ENCODE measurements at places on chromosomes 1 and 21.
A peak's percentile ranks its signal among the peaks of the same experiment; 100 is the strongest.

DNA sequence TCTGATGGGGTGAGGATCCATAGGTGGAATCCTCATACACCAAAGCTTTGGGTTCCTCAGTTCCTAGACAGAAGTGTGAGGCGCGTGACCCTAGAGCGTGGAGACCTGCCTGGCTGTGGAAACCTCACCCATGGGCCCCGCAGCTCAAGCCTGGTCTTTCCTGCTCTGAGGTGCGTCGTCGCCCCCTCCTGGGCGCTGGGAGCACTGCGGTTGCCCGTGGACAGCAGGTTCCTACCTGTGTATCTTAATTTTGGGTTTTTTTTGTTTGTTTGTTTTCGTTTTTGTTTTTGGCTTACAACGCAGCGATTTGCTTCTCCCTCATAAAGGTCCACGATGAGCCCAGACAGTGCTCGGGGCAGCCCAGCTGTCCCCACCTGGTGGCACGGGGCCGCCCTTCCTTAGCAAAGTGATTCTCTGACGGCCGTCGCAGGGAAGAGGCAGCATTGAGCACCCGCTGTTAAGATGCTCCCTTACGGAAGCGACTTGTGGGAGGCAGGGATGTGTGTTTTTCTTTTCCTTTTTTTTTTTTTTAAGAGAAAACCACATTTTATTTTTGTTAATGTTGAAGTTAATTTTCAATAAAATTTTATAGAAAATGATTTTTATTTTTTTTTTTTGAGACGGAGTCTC lies 36.5 kb upstream of the TRAPPC10 start:
- DNase-seq: no peak

GRCh38 chr1:118013938-118014337 lies 84.4 kb downstream of the WDR3 start:
- no peak for DNase-seq

- no peak for DNase-seq
These were observed 48.7 kb downstream of the SPAG17 start for GRCh38 chr1:118136187-118136941.

- DNase-seq: no peak
These were observed 48.9 kb upstream of the POU3F1 start for GRCh38 chr1:38095454-38095931.

DNA sequence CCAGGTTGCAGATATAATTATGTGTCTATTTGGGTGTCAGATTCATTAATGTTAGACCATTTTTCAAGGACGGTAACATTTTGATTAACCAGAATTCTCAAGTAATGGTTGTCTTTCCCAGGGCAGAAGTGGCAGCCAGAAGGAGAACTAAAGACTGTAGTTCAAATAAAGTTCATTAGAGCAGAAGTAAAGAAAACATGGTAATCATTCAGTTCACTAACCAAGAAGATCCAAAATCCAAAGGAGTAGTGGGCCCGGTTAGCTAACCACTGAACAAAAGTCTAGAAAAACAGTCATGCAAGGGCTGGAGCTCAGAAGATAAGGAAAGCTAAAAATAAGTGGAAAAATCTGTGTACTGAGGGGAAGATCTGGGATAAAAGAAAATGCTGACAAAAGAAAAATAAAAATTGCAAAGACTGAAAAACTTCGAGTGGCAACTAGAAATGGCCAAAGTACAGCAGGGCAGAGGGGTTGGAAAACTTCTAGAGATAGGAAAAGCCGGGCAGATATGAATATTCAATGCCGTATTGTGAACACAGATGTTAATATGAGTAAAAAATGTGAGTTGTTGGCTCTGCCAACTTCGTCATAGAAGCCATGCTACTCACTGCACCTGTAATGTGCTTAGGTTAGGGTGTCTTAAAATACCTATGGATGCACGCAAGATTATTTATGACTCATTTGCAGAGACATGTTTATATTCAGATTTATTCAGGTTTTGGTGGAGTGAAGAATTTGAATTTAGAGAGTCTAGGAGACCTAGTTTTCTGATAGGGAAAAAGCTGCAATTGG lies 925.9 kb downstream of the LTN1 start:
- DNase-seq: no peak

GRCh38 chr21:43196826-43197225 lies 28.0 kb downstream of the CRYAA start:
- no peak for DNase-seq

GRCh38 chr1:113210248-113210647 lies 137.2 kb downstream of the LRIG2 start:
- no peak for DNase-seq

- DNase-seq: no peak
These were observed 611.2 kb upstream of the ADGRL4 start for GRCh38 chr1:79617777-79618176.

DNA sequence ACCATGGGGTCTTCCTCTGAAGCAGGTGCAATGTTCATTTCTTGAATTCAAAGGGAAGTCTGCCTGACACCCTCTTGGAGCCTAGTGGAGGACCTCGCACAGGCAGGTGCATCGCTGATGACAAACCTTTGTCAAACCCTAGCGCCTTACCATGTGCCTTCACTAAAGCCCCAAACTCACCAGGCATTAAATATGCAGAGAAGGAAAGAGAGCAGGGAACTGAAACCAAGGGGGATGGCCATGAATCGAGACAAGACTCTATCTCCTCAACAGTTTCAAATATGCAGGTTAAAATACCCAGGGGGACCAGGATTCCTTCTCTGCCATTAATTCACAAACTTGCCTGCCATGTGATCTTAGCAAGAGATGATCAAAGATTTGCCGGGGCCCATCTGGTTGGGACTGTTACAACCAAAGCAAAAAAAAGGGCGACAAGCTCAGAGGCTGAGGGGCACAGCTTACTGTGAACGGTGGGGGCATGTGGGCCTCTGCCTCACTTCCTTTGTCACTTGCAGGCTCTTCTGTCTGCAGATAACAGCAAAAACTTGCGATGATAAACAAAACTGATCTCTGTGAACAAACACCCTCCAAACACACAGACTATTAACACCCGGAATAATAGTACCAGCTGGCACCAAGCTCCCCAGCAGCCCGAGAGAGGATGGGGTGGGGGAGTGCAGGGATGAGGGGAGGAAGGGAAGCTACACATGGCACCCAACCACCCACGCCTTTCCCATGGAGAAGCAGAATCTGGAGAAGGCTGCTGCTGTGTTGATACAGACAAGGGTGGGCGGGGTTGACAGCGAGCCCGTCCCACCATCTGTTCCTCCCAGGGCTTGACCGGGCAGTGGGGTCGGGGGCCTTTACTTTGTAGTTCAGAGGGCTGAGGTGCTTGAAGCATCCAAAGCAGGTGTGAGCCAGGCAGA lies 33.9 kb downstream of the TMEM63A start:
- DNase-seq: peak; percentile 29

- no peak for DNase-seq
These were observed 66.6 kb downstream of the IFI44 start for GRCh38 chr1:78716186-78716585.

GRCh38 chr1:161707503-161707902 lies 474 bp downstream of the FCRLA start:
- DNase-seq: no peak

GRCh38 chr1:35559317-35559944 lies 1.8 kb downstream of the NCDN start:
- no peak for DNase-seq

- DNase-seq: no peak
These were observed 49.1 kb downstream of the ERI3 start for GRCh38 chr1:44305962-44306422.

- DNase-seq: no peak
These were observed 246.2 kb downstream of the MRPL39 start for GRCh38 chr21:25361097-25361496.

- DNase-seq: no peak
These were observed 47.3 kb upstream of the LRRC52 start for GRCh38 chr1:165496501-165496900.

GRCh38 chr1:116252785-116253184 lies 120.3 kb upstream of the ATP1A1 start:
- DNase-seq: no peak

GRCh38 chr1:111203681-111204200 lies 3.3 kb upstream of the DENND2D start:
- peak; percentile 84 for DNase-seq

- no peak for DNase-seq
These were observed 70.1 kb downstream of the PGM1 start for GRCh38 chr1:63663301-63663700.

DNA sequence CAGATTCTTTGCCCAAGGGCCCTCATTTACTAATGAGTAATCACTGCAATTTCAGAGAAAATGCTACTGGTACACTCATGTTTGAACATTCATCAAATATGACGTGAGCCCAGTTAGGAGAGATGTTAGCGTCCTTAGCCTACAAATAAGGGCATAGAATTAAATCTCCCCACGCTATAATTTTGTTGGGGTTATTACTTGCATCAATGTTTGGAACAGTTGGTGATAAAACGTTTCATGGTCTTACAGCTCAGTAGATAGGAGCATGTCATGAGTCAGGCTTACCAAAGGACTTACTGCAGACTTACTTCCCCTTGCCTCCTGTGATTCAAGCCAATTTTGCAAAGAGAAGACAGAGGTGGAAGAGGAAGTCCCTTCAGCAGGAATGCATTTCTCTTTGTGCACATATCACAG lies 304.0 kb downstream of the KIF26B start:
- DNase-seq: peak; percentile 98

DNA sequence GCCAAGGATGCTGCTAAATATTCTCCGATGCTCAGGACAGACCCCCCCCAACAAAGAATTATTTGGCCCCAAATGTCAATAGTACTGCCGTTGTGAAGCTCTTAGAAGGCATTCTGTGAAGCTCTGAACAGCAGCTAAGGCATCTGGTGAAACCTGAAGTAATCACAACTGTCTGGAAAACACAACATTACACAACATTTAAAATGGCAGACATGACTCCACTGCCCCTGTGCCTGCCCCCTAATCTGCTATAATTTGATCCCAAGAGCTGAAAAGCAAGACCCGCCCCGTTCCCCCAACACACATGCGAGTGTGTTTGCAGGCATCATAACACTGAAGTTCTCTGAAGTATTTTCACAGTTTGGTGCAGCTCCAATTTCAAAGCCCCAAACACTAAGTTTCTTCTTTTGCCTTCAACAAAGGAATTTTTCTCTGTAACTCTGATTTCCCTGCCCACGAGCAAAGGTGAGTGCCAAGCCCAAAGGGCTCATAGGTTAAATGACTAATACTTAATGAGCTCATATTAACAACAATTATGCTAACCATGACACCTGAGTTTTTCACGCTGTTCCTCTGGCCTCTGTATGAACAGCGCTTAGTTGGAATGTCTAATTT lies 129.2 kb downstream of the CLIC6 start:
- DNase-seq: no peak

- DNase-seq: no peak
These were observed 16.4 kb downstream of the IFNGR2 start for GRCh38 chr21:33419538-33420123.

DNA sequence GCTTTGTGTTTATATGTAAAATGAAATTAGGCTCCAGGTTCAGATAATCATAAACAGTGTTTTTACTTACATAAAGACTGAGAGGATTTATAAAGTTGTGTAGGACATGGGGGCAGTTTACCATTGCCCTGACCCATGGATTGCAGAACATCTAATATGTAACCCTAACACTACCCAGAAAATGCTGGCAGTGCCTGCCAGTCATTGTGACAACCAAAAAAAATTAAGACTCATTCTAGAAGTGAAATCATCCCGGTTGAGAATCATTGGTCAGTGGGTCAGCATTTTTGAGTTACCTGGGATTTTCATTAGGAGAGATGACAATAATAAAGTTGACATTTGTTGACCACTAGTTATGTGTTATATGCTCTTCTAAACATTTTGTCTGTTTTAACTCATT lies 31.2 kb upstream of the THEM4 start:
- DNase-seq: no peak

- no peak for DNase-seq
These were observed 153.5 kb downstream of the DENND1B start for GRCh38 chr1:197621761-197622160.

- no peak for DNase-seq
These were observed 779 bp downstream of the SON start for GRCh38 chr21:33543505-33544129.

DNA sequence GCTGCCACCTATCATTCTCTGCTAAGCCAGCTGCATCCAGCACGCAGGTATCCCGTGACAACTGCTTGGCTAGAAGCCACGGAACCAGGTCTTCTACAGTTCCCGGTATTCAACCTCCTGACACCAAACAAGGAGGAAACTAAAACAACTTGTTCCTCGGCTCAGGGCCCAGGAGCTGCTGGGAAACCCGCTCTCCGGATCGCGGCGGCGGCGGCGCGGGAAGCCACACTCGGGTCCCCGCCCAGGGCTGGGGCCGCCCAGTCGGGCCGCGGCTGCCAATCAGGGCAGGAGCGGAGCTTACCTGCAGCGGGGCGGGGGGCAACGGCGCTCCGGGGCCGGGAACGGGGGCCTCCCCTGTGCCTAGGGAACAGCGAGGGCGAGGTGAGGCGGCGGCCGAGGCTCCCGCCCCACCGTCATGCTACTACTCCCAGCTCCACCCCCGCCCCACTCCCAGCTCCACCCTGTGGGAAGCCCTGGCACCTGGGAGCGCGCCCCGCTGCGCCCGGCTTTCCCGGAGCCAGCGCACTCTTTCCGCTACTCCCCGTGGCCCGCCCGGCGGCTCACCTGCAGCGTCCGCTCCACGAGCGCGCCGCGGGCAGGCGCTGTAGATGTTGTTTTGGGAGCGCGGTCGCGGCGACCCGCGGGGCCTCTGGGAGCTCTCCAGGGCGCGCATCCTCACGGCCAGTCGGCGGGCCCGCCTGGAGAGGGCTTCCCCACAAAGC lies 12.1 kb downstream of the IL24 start:
- DNase-seq: no peak

DNA sequence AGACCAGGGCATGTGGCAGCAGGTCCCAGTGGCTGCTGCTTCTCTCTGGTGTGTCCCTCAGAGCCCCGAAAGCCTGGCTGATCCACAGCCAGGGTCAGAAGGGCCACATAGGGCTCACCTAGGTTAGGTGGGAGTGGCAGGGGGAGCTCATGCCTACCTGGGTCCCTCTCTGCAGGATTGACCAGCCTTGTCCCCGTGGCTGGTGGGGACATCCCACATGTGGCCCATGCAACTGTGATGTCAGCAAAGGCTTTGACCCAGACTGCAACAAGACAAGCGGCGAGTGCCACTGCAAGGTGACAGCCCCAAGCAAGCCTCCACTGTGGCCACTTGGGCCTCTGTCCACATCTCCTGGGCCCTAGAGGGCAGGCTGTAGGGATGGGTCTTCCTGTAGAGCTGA lies 15.7 kb downstream of the CELSR2 start:
- no peak for DNase-seq

DNA sequence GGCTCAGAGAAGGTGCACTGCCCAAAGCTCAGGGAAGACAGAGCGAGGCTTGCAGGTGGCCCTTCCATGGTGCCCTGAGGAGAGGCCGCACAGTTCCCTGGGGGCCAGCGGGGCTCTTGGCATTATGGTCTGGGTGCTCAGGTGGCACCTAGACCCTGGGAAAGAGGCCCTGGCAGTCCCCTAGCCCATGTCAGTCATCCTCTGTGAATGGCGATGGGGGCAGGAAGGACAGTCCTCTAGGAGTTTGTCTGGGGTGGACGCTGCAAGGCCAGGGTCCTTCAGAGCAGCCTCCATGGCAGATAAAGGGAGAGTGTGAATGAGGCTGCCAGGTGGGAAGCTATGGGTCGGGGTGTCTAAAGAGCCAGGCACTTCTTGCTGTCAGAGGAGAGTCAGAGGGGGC lies 345.9 kb upstream of the VAMP3 start:
- no peak for DNase-seq

All from SIG-M5 (cell line).